ENCODE measurements at places on chromosomes 5 and 9.

- DNase-seq = no peak
Observed at GRCh38 chr5:10334831-10335230, 18.7 kb upstream of the MARCHF6 start.

- no peak for DNase-seq
Observed at GRCh38 chr5:98843481-98843880, 70.0 kb downstream of the RGMB start.

DNA sequence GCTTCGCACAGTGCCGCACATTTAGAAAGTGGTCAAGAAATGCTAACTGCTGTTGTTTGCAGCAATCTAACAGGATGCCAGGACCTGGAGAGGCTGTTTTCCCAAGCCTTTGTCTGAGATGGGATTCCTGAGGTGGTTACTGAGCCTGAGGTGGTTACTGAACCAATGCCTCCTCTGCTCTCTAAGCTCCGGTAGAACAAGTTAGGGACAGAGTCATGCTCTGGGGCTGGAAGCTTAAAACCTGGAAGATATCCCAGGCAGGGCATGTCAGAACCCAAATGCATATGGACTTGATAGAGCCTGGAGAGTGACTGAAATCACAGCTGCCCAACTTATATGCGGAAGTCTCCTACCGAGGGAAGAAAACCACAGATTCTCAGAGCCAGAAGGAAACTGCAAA lies 46.5 kb upstream of the FAT2 start:
- no peak for DNase-seq

DNA sequence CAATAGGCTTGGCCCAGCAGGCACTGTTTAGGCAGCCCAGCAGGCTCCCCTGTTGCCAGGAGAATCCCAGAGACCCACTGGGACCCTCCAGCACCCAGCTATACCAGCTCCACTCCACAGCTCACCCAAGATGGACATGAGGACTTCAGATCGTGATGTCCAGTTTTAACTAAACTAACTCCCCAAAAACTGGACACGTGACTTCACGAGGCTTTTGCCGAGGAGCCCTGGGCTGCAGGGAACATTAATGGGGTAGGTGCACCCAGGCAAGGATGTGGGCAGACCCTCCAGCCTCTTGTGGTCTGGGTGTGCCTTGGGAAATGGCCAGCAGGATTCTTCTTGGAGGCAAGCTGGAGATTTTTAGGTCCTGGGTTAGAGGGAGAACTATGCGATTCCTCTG lies 8.9 kb upstream of the NKD2 start:
- DNase-seq = no peak

- no peak for DNase-seq
Observed at GRCh38 chr9:137666513-137666822, 47.7 kb downstream of the EHMT1 start.

DNA sequence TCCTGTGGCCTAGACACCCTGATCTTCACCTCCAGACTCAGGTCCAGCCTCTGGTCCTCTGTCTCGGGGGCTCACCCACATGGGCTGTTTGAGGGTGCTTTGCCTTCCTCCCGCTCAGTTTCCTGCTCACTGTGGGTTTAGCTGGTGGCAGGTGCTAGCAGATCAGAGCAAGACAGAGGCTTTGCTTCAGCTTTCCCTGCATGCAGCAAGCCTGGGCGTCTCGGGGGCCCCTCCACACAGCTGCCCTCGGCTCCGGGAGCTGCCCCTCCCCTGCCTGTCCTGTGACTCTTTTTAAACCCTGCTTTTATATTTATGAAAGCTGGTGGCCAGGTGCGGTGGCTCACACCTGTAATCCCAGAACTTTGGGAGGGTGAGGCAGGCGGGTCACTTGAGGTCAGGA lies 14.6 kb downstream of the MRPL36 start:
- no peak for DNase-seq

DNA sequence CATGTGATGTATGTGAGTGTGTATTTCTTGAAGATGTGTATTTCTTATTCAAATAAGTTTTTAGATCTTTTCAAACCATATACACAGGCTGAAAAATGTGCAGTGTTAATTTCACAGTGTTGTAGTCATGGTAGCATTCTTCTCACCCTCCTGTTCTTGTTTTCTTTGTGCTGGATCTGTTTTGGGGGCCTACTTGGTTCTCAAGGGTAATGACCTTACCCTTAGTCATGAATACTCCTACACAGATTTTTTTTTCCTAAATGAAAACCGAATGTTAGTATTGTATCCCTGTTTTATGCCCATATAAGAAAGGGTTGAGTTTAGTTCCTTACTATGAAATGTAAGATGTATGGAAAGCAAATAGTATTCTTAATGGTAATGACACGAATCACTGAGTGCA lies 88.0 kb downstream of the SLC44A1 start:
- no peak for DNase-seq

DNA sequence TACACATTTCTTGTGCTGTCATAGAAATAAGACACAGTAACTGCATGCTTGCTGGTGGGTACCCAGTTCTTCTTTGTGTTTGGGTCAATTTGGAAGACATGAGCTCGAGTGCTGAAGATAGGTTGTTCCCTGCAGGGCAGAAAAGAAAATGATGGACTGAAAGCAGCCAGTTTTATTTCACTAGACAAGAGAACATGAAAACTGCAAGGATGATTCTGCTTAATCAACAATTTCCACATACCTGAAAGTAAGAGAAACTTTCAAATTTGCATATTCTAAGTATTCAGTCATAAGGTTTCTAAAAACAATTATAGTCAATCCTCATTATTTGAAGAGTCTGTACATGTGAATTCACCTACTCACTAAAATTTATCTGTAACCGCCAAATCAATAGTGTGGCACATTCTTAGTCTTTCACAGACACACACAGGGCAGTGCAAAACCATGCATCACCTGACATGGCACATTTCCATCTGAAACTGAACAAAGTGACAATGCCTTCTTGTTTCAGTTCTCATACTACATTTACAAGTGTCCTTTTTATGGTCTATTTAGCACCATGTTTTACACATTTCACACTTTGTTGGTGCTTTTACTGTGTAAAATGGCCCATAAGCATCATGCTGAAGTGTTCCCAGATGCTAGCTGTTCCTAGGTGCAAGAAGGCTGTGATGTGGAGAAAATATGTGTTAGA lies 56.9 kb downstream of the HOMER1 start:
- no peak for DNase-seq

DNA sequence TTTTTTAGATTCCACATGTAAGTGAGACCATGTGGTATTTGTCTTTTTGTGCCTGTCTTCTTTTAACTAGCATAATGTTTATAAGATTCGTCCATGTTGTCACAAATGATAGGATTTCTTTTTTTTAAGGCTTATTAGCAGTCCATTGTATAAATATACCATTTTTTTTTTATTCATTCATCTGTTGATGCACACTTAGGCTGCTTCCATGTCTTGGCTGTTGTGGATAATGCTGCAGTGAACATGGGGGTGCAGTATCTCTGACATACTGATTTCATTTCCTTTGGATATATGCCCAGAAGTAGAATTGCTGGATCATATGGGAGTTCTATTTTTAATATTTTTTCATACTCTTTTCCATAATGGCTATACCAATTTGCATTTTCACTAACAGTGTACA lies 48.7 kb downstream of the KIAA1958 start:
- DNase-seq = no peak
